HEK293T (cell line): ENCODE measurements at places on chromosomes 7 and 10.

- DNase-seq: no peak
Observed at GRCh38 chr10:93189944-93190343, 116.3 kb downstream of the CYP26A1 start.

DNA sequence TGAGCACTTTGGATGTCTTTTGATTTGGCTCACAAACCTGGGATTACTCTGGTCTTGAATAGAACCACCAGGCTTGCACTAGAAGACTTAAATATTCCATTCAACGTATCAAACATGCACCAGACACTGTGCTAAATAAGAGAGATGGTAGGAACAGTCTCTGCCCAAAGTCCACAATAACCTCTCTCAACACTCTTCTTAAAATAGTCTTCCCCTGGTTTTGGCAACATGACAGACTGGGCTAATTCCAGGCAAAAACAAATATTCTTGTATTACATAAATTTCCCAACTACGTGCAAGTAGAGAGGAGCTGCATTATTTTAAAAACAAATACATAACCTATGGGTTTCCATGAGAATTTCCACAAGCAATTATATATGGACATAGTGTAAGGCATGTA is 64.8 kb upstream of the PAPSS2 start:
- no peak for DNase-seq

DNA sequence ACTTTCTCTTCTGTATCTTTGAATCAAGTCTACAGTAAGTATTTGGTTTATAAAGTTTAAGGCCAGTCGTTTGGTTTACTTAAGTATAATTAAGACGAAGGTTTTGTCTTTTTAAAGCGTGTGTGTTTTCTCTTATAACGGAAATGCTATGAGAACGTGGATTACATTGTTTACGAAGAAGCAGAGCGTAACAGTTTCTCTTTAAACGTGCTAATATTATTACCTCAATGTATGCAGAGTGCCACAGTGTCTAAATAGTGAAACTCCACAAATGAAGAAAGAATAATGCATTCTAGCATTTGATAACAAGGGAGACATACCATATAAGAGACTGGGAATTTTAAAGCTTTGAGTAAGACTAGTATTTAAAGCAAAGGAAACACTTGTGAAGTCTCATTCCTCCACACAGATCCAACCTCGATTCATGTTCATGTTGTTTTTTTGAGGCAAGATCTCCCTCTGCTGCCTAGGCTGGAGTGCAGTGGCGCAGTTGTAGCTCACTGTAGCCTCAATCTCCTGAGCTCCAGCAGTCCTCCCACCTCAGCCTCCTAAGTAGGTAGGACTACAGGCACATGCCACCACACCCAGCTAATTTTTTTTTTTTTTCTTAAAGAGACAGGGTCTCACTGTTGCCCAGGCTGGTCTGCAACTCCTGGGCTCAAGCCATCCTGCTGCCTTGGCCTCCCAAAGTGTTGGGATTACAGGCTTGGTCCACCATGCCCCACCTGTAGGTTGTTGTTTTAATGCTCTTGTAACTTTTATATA is 75.1 kb downstream of the ANKRD61 start:
- no peak for DNase-seq

GRCh38 chr7:133290041-133290440 is 37.2 kb downstream of the EXOC4 start:
- DNase-seq: no peak

- DNase-seq: no peak
Observed at GRCh38 chr7:44060091-44060947, 5.0 kb downstream of the PGAM2 start.

DNA sequence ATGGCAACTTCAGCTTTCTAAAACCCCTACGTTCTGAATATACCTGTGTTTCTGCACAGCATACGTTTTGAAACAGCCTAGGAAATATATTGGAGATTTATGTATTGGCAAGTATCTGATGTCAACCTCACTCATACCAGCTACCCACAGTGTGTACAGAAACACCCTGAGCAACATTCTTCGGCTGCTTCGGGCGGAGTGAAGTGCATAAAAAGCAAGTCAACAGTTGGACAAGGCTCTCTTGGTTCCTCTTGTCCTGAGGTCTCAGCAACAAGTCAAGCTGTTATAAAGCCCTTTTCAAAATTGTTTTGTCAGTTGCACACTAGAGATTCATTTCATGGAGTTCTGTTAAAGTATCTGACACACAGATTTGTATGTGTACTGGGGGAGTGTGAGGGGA is 40.0 kb upstream of the PAPSS2 start:
- DNase-seq: no peak

- DNase-seq: no peak
Observed at GRCh38 chr10:119323085-119324016, 116.0 kb downstream of the GRK5 start.

DNA sequence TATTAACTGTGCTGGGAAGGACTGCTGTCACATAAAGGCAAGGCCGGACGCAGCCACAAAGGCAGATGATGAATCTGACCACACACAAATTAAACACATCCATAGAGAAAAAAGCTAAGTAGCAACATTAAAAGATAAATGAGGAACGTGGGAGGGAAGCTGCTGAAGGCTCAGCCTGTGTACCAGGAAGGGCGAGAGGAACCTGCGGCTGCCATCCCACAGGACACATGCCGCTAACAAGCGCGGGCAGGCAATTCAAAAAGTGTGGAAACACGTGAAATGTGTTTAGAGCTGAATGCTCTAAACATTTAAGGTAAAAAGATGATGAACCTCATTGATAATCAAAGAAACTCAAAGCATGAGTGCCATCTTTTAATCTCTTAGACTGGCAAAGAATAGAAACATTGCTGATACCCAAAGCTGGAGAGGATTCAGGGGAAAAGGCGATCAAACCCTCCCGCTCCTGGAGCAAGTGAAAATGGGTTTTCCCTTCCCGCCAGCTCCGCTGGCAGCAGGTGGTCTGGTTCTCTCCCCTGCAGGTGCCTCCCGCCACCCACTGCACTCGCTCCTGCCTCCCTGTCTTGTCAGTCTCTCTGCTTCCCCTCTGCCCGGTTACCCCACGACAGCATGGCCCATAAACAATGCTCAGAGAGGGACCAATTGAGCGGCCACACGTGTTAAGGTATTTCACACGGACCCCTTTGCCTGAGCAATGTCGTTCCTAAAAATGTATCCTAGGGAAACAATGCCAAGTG is 4.2 kb downstream of the STK32C start:
- DNase-seq: no peak

- DNase-seq: peak; percentile 73
Observed at GRCh38 chr10:95467162-95467599, 94.0 kb downstream of the SORBS1 start.

DNA sequence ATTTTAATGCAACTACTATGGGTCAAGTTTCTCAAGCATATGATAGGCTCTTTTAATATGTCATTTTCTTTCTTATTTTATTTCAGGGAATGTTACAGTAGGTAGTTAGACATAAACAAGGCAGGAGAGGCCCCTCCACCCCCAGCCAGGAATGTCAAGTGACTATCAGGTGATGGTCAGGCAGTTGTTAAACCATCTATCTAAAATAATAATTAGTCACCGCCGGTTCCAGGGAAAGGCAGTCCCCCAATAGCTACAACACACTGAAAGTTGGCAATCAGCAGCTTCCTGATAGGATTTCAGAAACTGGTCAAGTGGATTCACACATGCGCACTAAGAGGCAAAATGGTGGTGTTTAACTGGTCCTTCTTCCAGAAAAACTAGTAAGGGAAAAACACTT is 9.3 kb downstream of the OLAH start:
- no peak for DNase-seq

- no peak for DNase-seq
Observed at GRCh38 chr10:76082232-76082631, 650.8 kb downstream of the LRMDA start.

DNA sequence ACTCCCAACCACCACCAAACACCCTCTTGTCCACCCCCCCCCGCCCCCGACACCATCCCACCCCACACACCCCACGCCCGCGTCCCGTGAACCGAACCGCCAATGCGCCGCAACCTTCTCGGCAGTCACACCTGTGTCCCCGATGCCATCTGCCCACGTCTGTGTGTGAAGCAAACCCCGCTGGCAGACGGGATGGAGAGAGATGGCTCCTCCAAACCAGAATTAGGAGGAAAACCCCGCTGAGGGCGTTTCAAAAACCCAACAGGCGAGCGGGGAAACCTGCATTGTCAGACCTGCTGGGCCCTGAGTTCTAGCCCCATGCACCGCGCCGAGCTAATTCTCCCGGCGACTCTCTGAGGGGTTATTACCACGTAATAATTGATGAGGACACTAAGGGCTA is 28.6 kb upstream of the KCNK18 start:
- DNase-seq: no peak

DNA sequence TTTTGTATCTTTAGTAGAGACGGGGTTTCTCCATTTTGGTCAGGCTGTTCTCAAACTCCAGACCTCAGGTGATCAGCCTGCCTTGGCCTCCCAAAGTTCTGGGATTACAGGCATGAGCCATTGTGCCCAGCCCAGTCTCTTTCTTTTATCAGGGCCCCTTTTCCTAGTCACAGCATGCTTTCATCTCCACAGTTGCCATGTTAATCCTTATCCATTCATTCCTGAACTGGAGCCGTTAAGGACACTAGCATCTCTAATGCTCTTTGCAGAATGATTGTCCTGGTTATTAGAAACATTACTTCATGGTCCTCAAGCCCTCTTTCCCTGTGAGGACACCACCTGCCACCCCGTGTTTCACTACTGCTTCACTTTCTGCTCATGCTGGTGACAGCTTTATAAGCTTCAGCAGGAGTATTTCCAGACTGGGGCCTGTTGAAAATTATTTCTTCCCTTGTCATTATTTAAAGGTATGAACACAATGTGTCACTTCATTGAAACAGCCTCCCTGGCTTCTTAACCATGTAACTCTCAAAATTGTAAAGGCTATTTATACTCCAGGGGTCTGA is 313.9 kb downstream of the BMPER start:
- DNase-seq: no peak

GRCh38 chr7:6644728-6645127 is 7.6 kb downstream of the ZNF316 start:
- no peak for DNase-seq

GRCh38 chr7:147990942-147991341 is 599.6 kb upstream of the C7orf33 start:
- no peak for DNase-seq

DNA sequence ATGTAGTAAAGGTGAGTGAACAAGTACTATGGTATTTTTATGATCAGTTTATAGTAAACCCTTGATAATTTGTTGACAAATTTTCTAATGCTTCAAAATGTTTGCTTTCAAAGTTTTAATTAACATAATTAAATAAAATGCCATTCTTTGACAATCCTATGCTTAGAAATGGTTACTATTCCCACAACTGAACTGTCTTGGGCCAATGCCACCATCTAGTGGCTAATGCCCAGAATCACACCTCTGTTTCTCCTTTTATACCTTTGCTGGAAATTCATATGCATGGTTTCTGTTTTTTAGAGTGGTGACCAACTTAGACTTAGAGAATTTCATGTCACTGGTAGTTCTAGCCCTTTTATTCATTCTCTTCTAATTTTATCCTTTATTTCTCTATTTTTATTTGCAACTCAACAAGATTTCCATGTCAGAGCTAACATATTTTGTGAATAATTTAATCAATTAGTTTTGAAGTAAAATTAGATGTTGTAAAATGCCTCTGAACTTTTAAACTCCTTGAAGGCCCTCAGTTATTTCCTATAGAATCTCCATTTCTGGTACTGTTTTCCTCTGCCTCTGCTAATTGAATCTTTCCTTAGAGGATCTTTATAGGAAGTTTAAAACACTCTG is 31.1 kb downstream of the PCGF5 start:
- peak; percentile 54 for DNase-seq

DNA sequence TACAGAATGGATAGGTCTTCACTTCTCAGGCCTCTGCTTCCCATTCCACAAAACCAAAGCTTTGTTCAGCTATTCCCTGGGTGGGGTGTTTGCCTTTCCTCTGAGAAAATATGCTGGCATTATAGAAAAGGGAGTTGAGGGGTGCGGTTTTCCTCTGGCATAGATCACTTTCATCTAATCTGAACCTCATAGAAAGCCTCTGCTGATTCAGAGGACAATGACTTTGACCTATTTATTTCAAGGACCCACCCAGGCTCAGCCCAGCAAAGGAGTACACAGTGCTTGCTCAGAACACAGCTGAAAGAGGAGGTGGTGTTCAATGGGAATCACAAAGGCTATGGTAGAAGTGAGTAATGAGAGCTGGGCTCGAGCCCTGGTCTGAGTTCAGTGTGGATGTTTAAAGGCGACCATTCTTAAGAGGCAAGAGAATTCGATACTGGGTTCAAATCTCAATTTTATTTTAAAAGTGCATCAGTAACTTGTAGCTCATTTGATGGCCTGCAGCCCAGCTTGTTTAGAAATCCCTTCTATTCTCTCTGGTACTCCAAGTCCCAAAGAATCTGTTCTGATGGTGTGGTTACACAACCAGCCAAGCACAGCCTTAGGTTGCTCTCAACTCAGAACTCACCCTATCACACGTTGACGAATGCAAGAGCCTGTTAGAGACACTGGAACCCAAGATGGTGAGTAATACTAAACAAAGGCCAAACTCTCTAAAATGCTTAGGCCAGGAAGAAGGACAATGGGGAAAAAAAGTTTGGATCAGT is 1012.8 kb downstream of the LRMDA start:
- DNase-seq: no peak

- no peak for DNase-seq
Observed at GRCh38 chr10:112507046-112507445, 60.0 kb downstream of the VTI1A start.

DNA sequence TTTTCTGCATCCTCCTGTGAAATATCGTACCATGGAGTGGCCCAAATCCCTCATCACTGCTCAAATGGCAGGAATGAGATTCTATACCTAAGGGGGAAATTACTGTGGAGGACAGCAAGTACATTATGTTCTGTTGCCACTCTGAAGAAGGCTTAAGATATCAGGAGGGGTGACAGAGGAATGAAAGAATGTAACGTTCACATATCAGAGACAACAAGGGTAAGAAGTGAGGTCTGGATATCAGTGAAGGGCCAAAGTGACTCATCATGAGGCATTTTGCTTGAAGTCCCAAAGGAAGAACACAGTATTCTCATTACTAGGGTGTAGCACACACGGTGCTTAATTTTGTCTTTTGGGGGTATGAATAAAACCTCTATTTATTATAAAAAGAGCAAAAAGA is 71.5 kb upstream of the SLC13A1 start:
- no peak for DNase-seq

- DNase-seq: no peak
Observed at GRCh38 chr7:36601601-36602000, 122.7 kb downstream of the AOAH start.

GRCh38 chr7:29040579-29040925 is 82.4 kb upstream of the TRIL start:
- DNase-seq: no peak

- no peak for DNase-seq
Observed at GRCh38 chr10:125095228-125095627, 65.1 kb downstream of the CTBP2 start.
